ENCODE measurements at places on chromosomes 16 and 17. TPM values are rescaled to one million over a fixed set of nuclear protein-coding genes. Genes with fewer than 3 reads are reported as not detected.

NOMO2 gene
- 121 TPM for total RNA-seq

GP1BA gene
- not detected for total RNA-seq

HAS3 gene
- 1.2 TPM for total RNA-seq

STUB1 gene
- total RNA-seq, result 125 TPM
